CD4-positive, alpha-beta T cell treated with Interleukin-10 for 1 hour (primary cell): ENCODE measurements at places on chromosomes 12 and 14.

GRCh38 chr14:65336191-65336591 lies 76.3 kb upstream of the FUT8 start:
- no peak for DNase-seq

- no peak for DNase-seq
These were observed 280.1 kb downstream of the CPNE8 start for GRCh38 chr12:38625306-38625705.

DNA sequence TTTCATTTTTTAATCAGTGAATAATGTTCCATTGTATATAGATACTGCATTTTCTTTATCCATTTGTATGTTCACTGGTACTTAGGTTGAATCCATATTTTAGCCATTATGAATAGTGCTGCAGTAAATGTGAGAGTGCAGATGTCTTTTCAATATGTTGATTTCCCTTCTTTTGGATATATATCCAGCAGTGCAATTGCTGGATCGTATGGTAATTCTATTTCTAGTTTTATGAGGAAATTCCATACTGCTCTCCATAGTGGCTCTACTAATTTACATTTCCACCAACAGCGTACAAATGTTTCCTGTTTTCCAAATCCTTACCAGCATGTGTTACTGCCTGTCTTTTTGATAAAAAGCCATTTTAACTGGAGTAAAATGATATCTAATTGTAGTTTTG lies 288.5 kb upstream of the GARIN2 start:
- no peak for DNase-seq

DNA sequence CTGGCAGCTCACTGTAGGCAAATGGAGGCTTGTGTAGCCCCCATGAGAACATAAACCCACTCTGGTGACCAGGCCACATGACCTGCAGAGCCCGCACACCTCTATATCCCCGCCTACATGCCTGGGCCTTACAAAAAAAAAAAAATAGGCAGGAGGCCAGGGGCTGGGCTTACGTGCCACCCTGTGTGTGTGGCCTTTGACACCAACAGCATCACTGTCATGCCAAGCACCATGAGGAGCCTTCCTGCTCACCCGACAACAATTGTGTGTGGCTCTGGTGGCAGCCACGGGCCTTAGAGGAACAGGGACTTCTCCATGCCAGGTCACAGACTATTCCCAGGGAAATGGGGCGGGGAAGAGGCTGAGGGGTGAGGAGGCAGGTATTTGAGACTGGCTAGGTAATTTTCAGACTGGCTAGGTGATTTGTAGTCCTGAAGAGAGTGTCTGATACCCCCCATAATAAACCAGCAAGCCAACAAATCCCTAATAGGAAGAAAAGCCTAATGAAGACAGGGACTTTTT lies 140.0 kb downstream of the DPF3 start:
- DNase-seq, result no peak

GRCh38 chr12:16913832-16914490 lies 308.0 kb upstream of the LMO3 start:
- DNase-seq, result no peak

- DNase-seq, result no peak
These were observed 159.6 kb downstream of the CEP128 start for GRCh38 chr14:80781972-80782367.

DNA sequence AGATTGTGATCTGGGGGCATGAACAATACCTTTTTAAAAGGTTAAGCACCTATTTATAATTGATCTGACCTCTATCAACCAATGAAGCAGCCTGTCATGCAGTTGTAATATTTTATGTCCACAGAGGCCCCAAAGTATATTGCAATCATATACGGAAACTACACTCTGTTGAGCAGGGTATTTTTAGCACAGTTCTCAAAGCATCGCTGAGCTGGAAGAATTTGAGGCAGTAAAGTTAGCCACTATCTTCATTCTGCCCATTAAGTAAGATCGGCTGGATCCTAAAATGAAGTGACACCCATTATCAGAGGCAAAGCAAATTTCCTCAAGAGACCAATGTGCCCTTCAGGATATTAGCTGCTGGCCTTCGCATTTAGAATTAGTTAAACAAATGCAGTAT lies 47.7 kb upstream of the GRIP1 start:
- no peak for DNase-seq

DNA sequence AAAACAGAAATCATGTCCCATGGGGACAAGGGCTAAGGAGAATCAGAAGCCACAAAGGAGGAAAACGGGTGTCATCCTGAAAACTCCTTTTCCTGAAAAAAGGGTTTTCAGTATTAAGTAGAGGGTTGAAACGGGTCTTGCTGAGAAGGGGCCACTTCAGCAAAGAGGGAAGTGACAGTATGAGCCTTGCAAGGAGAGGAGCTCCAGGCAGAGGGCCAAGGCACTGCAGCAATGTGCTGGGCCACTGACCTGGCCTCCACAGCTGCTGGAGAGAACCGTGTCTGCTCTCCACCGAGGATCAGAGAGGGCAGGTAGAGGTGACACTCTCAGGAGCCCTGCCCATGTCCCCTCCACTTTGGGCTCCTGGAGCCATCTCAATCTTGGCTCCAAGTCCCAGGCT lies 103.3 kb downstream of the NCOR2 start:
- DNase-seq, result no peak

GRCh38 chr12:84172823-84173424 lies 739.7 kb downstream of the SLC6A15 start:
- DNase-seq, result no peak

GRCh38 chr12:3071107-3071506 lies 6.1 kb upstream of the TSPAN9 start:
- no peak for DNase-seq

GRCh38 chr14:103749452-103749851 lies 33.8 kb downstream of the ZFYVE21 start:
- DNase-seq, result no peak

GRCh38 chr14:58762629-58763028 lies 124.9 kb downstream of the DACT1 start:
- DNase-seq, result no peak

- DNase-seq, result no peak
These were observed 308.8 kb downstream of the SNAPC1 start for GRCh38 chr14:62071039-62071438.
